ENCODE measurements at places on chromosomes 11 and 22. TPM values are rescaled to one million over a fixed set of nuclear protein-coding genes. Genes with fewer than 3 reads are reported as not detected.

DNA sequence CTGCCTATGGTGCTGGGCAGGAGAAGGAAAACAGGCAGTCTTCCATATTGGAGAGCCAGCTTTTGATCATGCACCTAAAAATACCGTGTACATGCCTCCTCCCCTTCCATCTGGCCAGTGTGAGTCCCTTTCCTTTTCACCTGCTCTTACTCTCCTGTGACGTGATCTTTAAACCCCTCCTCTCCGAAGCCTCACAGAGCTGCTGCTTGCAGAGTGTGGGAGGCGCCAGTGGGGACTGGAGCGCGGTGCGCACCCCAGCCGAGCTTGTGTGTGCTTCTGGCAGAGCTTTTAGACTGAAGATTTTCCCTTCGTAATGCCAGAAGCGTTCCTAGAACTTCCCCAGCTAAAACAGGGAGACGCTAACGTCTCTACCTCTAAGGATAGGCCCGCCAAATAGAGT lies 29.8 kb downstream of the MUC6 start:
- H3K27ac ChIP-seq, result no peak overlapping the region
- H3K36me3 ChIP-seq, result no peaks in the 10 kb centered on the region
- no peak for DNase-seq
- H3K27me3 ChIP-seq, result no peaks in the 10 kb centered on the region

- H3K36me3 ChIP-seq, result no peaks in the 10 kb centered on the region
- no peaks in the 10 kb centered on the region for H3K4me1 ChIP-seq
- H3K27me3 ChIP-seq, result no peaks in the 10 kb centered on the region
- DNase-seq, result peak; percentile 31
- no peak overlapping the region for H3K4me3 ChIP-seq
- no peak overlapping the region for H3K27ac ChIP-seq
These were observed 397.0 kb upstream of the ISX start for GRCh38 chr22:34669001-34669400.

PATE4 gene
- total RNA-seq, result not detected

- no peaks in the 10 kb centered on the region for H3K36me3 ChIP-seq
- no peak overlapping the region for H3K27ac ChIP-seq
- H3K4me1 ChIP-seq, result no peaks in the 10 kb centered on the region
- peaks cover 93% of the 10 kb centered on the region for H3K27me3 ChIP-seq
- no peak overlapping the region for H3K4me3 ChIP-seq
These were observed 188.9 kb downstream of the ST3GAL4 start for GRCh38 chr11:126544108-126545056.

- no peak overlapping the region for H3K27ac ChIP-seq
- no peak overlapping the region for H3K4me3 ChIP-seq
- H3K36me3 ChIP-seq, result peaks cover 14% of the 10 kb centered on the region
These were observed 2.5 kb downstream of the RHBDD3 start for GRCh38 chr22:29265305-29265704.

DNA sequence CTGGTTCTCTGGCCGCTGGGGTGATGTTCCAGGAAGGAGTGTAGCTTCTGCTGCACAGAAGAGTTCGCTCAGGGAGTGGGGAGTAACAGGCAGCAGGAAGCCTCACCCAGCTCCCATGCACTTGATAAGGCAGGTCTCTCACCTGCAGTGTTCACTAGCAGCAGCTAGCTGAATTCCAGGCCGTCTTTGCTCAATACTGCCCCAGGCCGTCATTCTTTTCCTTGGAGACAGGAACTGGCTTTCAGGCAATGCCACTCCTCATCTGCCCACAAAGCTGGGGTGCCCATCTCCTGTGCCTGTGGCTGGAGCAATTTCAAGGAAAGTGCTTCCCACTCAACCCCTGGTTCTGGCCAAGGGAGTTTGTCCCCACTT lies 66.1 kb downstream of the ARHGAP42 start:
- no peaks in the 10 kb centered on the region for H3K27me3 ChIP-seq
- no peaks in the 10 kb centered on the region for H3K36me3 ChIP-seq
- H3K27ac ChIP-seq, result peak overlapping the region; percentile 76

Measured in PC-9 (cell line).